Astrocyte (in vitro differentiated cells and primary cell): ENCODE measurements at places on chromosomes 11 and 22. TPM values are rescaled to one million over a fixed set of nuclear protein-coding genes. Genes with fewer than 3 reads are reported as not detected.

PYGM gene
- total RNA-seq = 0.68 and 1.0 TPM in 2 replicates

ANO9 gene
- total RNA-seq = 0.82 and 1.9 TPM in 2 replicates

EMID1 gene
- total RNA-seq = 0.34 and 0.72 TPM in 2 replicates

AMOTL1 gene
- 46.1 and 47.8 TPM in 2 replicates for total RNA-seq

HBG1 gene
- total RNA-seq = not detected in 2 replicates

CHRNA10 gene
- 1.5 and 2.1 TPM in 2 replicates for total RNA-seq
